ENCODE measurements at places on chromosomes 6 and 20. TPM values are rescaled to one million over a fixed set of nuclear protein-coding genes. Genes with fewer than 3 reads are reported as not detected.

GRCh38 chr6:47715782-47716181 is 17.4 kb downstream of the ADGRF4 start:
- DNase-seq: no peak

GRCh38 chr6:125829433-125829832 is 38.7 kb downstream of the NCOA7 start:
- no peak for DNase-seq

GRCh38 chr6:20927130-20927860 is 393.0 kb downstream of the CDKAL1 start:
- DNase-seq: no peak

- DNase-seq: no peak
Measured at GRCh38 chr6:44659726-44660125, 272.2 kb downstream of the CDC5L start.

GRCh38 chr6:135014353-135014832 is 40.2 kb downstream of the HBS1L start:
- no peak for DNase-seq

DNA sequence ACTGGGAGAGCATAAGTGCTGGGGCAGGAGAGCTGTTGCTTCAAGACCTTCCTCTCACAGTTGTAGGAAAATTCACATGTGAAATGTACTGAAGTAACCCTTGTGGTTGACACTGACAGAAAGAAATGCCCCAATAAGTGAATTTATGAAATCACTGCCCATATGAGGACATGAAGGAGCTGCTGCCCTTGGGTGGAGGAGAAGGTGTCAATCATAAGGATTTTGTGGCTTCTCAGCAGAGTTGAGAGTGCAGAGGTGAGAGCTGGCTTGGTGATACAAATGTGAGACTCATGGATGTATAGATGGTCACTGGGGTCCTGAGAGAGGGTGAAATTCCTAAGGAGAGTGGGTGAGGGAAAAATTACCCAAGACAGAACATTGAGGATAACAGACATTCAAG is 33.9 kb upstream of the CMTR1 start:
- no peak for DNase-seq

GRCh38 chr6:123022975-123023374 is 26.9 kb downstream of the CLVS2 start:
- DNase-seq: no peak

PCED1A gene
- 13.0 TPM for total RNA-seq

TNXB gene
- total RNA-seq: 143 TPM

TAAR8 gene
- total RNA-seq: not detected

MCCD1 gene
- total RNA-seq: not detected

Data from left cardiac atrium (tissue), 4 donors.